Left lung (tissue), 14 donors: ENCODE measurements at places on chromosomes 12 and 14. TPM values are rescaled to one million over a fixed set of nuclear protein-coding genes. Genes with fewer than 3 reads are reported as not detected.

- peak; percentile 76 for DNase-seq
Observed at GRCh38 chr12:121786440-121786825, 7.1 kb downstream of the RHOF start.

DNA sequence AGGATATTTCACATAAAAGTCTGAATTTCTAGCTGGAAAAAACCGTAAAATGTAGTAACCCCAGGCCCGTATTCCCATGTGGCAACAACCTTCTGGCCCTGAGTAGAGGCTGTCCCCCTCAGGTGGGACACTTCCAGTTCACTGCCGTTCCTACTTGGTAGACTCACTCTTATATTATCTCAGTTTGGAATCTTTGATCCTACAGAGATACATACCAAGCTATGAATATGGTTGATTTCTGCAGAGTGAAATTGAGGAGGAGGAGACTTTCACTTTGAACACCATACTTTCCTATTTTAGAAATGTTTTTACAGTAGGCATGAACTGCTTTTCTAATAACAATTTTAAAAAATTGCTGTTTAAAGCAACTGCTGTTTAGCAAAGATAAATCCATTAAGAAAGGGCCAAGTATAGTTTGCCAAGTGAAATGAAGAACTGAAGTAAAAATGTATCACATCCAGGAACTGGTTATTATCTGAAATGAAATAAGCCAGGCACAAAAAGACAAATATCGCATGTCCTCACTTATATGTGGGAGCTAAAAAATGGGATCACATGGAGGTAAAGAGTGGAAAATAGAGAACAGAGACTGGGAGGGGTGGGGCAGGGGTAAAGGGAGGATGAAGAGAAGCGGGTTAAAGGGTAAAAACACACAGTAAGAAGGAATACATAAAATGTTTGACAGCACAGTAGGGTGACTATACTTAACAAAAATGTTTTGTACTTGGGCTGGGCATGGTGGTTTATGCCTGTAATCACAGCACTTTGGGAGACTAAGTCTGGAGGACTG is 92.8 kb upstream of the METAP2 start:
- DNase-seq, result no peak

GRCh38 chr14:68088451-68088854 is 268.9 kb downstream of the RAD51B start:
- DNase-seq, result peak; percentile 67

TSFM gene
- 32.9 TPM for polyA plus RNA-seq

- no peak for DNase-seq
Observed at GRCh38 chr12:132429946-132430643, 59.9 kb upstream of the FBRSL1 start.

- DNase-seq, result no peak
Observed at GRCh38 chr12:90909069-90909770, 45.8 kb downstream of the CCER1 start.

SSPN gene
- 15.3 TPM for polyA plus RNA-seq

DNA sequence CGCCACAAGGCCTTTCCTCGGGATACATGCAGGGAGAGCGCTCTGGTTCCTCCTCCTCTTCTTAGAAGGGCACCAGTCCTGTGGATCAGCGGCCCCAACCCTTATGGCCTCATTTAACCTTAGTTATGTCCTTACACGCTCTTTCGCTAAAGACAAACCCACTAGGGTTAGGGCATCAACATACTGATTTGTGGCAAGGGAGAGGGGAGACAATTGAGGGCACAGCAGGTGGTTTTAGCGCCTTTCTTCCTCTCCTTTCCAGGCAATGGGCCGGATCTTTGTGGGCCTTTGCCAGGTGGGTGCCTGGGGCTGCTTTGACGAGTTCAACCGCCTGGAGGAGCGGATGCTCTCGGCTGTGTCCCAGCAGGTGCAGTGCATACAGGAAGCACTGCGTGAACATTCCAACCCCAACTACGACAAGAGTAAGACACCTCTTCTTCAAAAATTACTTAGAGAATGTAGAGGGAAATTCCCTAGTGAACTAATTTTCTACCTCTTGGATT is 43.6 kb downstream of the DYNC1H1 start:
- DNase-seq, result no peak

OAS2 gene
- polyA plus RNA-seq, result 5.5 TPM

DNA sequence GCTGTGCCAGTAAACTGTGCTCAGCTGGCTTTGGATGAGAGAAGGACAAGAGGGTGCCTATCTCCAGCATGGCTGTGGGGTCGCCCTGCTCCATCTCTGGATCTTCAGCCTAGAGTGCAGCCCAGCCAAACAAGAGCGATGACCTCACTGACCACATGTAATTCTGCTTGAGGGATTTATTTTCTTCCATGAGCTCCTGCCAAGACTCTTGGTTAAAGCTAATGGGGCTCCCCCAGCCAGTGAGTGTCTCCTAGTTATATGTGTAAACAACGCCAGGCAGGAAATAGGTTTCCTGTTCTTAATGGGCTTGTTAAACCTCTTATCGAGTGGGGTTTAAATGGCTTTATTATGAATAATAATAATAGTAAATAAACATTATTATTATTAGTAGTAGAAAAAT is 397.2 kb downstream of the NRXN3 start:
- no peak for DNase-seq

BCL2L14 gene
- polyA plus RNA-seq, result 0.31 TPM

SLC6A12 gene
- polyA plus RNA-seq, result 0.62 TPM

GRCh38 chr12:26297396-26298070 is 102.2 kb downstream of the SSPN start:
- no peak for DNase-seq

DNA sequence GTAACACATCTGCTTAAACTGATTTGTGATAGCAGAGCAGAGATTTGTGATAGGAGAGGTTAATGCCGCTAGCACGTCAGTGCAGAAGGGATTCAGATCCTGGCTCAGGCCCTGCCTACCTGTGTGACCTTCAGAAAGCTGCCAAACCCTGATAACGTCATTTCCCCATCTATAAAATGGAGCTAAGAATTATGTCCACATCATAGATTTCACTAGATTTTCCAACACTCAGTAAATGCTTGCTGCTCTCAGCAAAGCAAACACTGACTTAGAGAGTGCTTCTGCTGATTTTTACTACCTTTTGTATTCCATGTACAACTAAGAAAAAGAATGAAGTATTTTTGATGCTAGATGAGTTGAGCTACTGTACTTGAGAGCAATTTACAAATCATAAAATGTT is 261.4 kb downstream of the ITPR2 start:
- DNase-seq, result no peak

DNA sequence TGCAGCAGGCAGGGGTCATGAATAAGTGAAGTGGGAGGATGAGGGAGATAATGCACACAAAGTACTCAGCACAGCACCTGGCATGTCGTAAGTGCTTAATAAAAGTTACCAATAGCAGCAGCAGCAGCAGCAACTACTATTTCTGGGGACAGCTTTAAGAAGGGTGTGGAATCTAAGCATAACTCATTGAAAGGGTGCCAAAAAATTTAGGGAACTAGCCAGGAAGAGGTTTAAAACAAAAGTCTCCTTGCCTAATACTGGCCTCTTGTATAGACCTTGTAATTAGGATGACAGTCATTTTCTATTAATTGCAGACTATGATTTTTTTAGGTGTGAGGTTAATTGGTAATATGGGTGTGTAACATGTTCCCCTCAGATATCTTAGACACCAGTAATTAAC is 179.9 kb downstream of the PTPN11 start:
- no peak for DNase-seq

INHBE gene
- polyA plus RNA-seq, result 0.77 TPM

- DNase-seq, result no peak
Observed at GRCh38 chr12:123149088-123149487, 1.8 kb downstream of the PITPNM2 start.

GRCh38 chr12:109729371-109729781 is 15.8 kb downstream of the FAM222A start:
- no peak for DNase-seq

TBX5 gene
- 57.0 TPM for polyA plus RNA-seq

DNA sequence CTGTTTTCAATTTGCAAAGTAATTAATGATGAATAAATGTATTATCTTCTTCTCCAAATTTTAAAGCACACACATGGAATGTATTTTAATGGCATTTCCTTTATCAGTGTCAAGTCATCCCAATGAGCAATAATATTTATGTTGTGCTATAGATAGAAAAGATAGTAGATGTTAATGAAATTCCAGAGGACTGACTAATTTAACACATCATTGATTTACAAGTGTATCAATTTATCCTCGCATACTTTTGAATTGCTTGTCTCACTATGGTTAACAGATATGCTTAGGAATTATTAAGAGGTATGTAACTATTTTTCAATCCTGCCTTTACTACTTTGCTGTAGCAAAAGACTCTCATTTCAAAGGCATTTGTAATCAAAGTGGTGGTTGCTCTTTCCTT is 842.9 kb downstream of the SLC6A15 start:
- DNase-seq, result no peak

- no peak for DNase-seq
Observed at GRCh38 chr12:101498252-101498651, 23.1 kb downstream of the SPIC start.

GRCh38 chr12:127830065-127830460 is 436.9 kb upstream of the TMEM132C start:
- DNase-seq, result no peak

- no peak for DNase-seq
Observed at GRCh38 chr12:65667932-65668331, 156.4 kb upstream of the HMGA2 start.

DNA sequence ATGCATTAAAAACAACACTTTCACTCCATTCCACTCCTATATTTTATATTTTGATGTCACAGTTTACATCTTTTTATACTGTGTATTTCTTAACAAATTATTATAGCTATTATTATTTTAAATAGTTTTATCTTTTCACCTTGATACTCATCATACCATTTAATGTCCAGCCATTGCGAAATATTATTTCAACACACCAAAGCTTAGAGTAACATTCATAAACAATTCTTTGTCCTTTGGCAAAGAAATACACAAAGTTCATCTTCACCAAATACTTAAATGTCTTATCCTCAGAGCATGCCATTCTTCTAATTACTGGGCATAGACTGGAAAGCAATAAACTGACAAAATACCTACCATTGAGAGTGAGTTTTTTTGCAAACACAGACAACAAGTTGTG is 1963.4 kb upstream of the FLRT2 start:
- no peak for DNase-seq

TPPP2 gene
- 0.45 TPM for polyA plus RNA-seq

OASL gene
- polyA plus RNA-seq, result 0.32 TPM

KRT85 gene
- polyA plus RNA-seq, result not detected

GRCh38 chr12:123912415-123913380 is 59.9 kb downstream of the CCDC92 start:
- no peak for DNase-seq

DNA sequence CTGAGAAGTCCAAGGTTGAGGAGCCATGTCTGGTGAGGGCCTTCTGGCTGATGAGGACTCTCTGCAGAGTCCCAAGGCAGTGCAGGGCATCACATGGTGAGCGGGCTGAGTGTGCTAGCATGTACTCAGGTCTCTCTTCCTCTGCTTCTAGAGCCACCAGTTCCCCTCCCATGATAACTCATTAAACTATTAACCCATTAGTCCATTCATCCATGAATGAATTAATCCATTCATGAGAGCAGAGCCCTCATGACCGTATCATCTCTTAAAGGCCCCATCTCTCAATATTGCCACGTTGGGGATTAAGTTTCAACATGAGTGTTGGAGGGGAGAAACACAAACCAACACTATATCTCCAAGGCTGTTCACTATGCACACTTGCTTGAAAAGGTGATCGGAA is 83.7 kb downstream of the TMEM30B start:
- no peak for DNase-seq

DNA sequence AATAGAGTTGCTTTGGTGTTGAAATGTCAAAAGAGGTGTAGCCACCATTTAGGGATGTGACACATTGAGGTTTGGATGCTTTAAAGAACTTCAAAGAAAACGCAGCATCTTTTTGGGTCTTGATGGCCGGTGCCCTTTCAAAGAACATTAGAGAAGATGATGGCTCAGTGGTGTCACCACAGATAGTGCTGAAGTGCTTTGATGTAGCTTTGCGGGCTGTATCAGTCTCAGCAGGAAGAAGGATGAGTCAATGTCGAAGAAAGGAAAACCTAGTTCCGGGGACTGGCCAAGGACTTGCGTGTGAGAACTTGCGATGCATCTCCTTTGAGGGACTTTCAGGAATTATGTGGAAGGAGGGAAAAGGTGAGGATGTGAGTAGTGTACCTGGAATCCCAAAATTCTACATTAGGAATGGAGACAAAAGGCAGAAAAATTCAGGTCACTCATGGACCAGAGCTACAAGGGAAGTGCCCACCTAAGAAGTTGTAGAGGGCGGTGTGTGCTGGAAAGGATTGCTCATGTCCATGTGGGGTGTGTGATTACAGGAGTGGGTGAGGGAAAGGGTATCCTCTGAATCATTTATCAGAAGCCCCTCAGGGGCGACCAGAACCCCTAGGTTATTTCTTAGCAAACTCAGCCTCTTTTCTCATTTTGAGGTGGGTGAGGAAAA is 39.7 kb upstream of the GZMB start:
- no peak for DNase-seq

CAPZA3 gene
- 0.46 TPM for polyA plus RNA-seq

GRCh38 chr14:63475761-63476160 is 67.4 kb downstream of the PPP2R5E start:
- no peak for DNase-seq

DNA sequence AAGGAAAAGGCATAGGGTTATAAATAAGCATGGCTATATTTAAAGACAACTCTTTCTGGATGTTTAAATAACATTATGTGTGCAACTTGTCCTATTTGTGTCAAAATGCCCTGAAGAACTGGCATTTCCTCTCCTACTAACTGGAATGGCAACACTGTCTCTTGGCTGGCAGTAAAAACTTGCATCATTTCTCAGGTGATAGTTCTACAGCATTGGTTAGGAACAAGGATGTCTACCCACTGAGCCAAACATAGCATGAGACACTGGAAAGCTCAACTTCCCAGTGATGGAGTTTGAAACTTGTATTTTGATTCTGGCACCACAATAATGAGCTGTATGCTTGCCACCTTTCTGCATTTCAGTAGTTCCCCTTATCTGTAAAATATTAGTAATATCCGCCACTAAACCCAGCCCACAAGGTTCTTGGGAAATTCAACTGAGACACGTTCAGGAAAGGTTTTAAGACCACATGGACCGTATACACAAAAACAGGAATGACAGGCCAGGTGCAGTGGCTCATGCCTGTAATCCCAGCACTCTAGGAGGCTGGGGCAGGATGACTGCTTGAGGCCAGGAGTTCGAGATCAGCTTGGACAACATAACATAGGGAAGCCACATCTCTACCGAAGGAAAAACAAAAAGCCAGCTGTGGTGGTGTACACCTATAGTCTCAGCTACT is 5.1 kb downstream of the SLC38A2 start:
- DNase-seq, result no peak

FBLN5 gene
- polyA plus RNA-seq, result 74.9 TPM

DNA sequence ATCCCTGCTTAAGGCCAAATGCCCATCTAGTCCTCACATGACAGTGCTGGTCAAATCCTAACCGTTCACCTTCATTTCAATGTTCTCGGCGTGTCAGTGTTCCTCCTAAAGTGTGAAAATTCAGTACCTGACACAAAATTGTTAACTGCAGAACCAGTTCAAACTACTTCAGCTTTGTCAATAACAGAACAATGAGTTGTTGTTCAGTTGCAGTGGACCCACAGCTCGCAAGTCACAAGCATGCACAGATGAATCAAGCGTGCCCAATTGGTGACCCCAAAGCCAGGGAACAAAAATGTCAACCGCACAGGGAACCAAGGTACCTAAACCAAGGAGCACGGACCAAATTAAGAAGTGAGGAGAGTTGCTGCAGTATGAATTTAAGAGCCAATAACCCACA is 23.2 kb downstream of the NRDE2 start:
- DNase-seq, result no peak
